Suppressor macrophage treated with lipopolysaccharide for 1 hour (primary cell): ENCODE measurements at places on chromosomes 5 and 9.
A peak's percentile ranks its signal among the peaks of the same experiment; 100 is the strongest.

- no peak for DNase-seq
Observed at GRCh38 chr5:160638161-160638742, 213.8 kb downstream of the ATP10B start.

DNA sequence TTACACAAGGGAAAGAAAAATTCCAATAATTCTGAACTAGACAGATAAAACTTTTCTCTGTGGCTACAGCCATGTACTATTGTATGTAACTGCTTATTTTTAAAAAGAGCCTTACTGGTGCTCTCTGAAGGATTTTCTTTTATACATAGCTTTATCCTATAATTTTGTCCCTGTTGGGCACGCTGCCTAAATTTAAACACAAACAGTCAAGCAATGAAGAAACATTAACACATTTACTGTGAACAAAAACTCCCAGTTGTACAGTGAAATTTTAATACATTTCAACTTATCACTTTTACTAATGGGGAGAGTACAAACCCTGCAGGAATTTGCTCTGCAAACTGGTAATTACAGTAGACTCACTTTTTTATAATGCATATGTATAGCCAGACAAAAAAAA, 273.3 kb downstream of the BNC2 start:
- DNase-seq: no peak

DNA sequence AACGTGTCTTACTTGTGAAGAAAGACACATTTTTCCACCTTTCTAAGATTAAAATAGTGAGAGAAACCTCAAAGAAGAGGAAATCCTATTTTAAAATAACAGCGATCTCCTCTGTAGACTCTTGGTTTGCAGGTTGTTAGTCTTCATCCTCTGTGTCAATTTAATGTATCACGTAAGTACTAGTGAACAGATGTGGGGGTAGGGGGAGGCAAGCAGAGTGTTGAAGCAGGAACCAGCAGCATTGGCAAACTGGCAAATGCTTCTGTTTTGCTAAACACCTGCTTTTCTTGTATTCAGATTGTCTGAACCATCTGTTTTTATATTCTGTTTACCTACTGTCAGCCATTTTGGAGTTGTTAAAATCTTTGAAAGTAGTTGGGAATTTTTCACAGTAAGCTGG, 159.3 kb upstream of the TLX3 start:
- no peak for DNase-seq

GRCh38 chr9:98375138-98375726, 119.8 kb upstream of the TBC1D2 start:
- DNase-seq: peak; percentile 47

- DNase-seq: no peak
Observed at GRCh38 chr5:42148813-42149212, 223.7 kb downstream of the FBXO4 start.

- DNase-seq: no peak
Observed at GRCh38 chr9:123508048-123508447, 152.1 kb downstream of the CRB2 start.

DNA sequence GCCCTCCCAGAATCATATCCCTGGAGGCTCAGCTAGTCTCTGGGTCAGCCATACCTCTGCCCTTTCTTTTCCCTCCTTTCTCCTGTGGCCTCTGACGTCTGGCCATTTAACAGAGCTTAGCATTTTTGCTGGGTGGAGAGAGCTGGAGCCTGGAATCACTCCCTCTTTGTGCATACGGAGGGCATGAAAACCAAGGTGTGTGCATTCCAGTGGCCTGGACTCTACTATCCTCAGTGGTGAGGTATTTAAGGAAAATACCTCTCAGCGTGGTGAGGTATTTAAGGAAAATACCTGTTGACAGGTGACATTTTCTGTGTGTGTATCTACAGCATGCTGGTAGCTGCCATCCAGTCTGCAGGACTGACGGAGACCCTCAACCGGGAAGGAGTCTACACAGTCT, 27.5 kb downstream of the TGFBI start:
- DNase-seq: no peak

DNA sequence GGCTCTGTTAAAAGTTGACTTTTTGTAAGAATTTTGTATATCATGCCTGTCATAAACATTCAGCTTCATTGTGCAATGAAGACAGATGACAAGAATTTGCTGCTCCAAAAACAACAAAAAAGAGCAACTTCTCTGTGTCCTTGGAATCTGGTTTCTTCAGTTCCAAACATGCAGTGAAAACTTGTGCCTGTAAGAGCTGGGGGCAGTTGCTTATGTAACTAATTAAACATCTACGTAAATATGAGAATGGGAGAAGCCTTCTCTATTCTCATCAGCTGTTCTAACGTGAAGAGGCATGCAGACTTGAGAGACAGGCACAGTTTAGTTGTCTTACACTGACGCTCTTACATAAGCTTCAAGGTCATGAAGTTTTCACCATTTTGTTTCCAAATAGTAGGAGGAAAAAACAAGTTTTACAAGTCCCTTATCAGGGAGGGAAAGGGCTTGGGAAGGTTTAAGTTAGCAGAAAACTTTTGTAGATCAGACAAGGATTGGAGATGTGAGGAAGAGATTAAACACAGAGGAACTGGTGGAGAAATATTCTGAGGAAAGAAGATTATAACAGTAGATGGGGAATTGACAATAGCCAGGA, 170.4 kb downstream of the RFK start:
- DNase-seq: no peak

GRCh38 chr5:172463031-172463430, 8.7 kb upstream of the SH3PXD2B start:
- DNase-seq: no peak

- no peak for DNase-seq
Observed at GRCh38 chr5:90356622-90357021, 52.9 kb downstream of the CETN3 start.

GRCh38 chr5:6731465-6732237, 18.4 kb downstream of the TENT4A start:
- DNase-seq: no peak

- DNase-seq: no peak
Observed at GRCh38 chr5:168808051-168808616, 229.0 kb upstream of the PANK3 start.

DNA sequence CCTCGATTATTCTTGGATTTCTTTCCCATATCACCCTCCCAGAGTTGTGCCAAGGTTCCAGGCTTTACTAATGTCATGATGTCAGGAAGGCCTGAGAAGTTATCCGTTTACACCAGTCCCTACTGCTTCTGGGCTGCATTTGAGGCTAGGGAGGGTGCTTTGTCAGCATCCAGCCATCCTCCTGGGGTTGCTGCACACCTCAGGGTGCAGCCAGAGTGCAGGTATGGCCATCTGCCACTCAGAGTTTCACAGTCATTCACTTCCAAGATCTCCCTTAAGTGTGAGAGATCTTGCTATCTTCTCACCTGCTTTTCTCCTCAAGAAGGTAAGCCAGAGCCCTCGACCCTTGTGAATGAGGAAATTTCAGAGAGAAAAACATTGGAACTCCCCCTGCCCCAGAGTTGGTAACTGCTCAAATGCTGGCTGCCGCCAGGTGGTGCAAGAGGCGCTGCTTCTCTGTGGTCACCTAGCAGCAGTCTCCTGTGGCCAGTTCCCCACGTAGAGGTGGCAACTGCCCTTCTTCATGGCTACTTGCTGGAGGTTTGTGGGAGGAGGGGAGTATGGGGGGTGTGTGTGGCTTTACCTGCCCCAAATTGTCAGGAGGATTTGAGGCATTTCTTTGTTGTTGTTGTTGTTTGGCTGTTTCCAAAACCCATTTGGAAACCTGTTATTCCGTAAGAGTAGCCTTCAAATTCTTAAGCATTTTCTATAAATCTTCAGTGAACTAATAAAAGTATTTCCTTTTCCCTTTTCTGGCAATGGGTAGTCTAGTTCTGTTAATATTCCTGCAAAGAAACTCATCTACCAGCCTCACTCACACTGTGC, 259.6 kb upstream of the DMRT1 start:
- no peak for DNase-seq

DNA sequence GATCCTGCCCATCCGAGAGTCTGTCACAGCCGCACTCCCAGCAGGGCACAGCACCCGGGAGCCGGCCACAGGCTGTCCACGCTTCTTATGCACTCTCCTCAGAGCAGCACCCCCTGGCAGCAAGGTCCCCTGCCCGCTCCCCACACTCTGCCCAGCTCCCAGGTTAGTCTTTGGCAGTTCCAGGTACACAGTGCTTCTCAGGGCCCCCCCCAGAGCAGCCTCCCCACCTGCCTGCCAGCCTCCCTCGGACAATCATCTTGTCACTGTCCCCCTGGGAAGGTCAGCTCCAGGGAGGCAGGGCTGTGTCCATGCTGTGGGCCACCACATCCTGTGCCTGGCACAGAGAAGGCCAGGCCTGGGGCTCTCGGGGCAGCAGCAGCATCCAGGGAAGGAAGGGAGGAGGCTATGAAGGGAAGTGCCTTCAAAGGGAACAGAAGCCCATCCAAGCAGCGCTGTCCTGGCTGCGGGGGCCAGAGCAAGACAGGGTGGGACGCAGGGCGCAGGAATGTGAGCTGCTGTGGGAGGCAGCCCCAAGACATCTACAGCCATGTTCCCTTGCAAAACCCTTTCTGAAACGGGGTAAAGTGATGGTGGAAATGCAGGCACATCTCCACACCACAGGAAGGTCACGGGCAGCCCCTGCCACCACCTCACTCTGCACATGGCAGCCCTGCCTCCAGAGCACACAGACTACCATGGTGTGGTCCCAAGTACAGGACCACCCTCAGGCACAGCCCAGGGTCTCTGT, 68.6 kb upstream of the ADAMTS2 start:
- DNase-seq: no peak

- DNase-seq: no peak
Observed at GRCh38 chr9:99563364-99563763, 258.3 kb upstream of the NR4A3 start.

GRCh38 chr9:119280740-119281485, 88.3 kb downstream of the BRINP1 start:
- DNase-seq: no peak

DNA sequence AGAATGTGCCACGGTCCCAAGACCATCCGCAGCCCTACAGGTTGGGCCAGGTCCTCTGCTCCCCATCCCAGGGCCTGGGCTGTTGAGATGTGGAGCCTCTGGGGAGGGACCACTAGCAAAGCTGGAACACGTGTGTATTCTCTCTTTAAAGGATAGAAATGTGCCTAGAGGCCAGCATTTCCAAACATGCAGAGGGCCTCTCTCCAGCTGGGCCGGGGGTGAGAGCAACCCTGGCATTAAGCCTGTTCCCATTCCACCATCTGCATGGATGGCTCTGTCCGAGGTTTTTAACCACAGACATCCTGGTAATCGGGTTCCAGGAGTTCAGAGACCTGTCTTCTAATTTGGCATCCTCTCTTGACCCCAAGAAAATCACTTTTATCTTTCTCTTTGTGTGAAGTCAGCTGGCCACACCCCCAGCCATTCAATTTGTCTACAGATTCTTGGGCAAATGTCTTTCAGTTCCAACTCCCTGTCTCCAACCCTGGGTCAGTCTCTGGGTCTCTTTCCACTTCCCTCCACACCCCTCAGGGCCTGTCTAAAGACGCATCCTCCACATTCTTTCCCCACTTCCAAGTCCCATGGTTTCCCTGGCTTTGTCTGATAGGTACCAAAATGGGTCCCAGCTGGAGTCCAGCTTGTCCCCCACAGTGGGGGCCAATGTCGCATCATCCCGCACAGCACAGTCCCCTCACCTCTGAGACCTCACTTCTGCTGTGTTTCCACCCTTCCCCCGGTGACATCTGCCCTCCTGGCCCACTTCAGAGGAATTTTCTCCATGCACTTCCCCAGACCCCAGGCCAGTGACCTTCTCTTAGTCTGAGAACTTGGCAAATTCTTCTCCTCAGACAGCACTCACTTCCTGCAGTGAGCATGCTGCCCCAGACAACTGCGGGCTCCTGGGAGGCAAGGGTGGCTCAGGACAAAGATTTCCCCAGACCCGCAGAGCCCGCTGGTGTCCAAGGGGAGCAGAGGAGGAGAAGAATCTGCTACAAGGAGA, 56.8 kb downstream of the PTPDC1 start:
- no peak for DNase-seq

DNA sequence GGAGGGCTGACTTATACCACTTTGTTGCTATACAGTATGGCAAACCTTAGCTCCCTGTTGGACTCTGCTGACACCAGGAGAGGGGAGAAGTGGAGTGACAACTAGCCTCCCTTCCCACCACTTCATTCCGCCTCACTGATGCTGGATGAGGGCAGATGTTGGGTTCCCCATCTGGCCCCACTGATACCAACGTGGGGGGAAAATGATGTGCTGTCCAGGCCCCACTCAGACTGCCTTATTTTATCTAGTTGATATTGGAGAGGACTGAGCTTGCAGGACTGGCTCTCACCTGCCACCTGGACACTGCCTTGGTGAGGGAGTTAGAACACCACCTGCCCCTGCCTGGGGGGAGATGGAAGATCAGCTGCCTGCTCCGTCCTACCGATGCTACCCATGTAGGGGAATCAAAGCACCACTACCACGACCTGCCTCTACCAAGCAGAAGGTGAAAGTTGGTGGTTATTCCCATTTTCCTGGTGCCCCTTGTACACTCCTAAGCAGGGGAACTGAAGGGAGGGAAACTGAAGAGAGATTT, 292.1 kb downstream of the GADD45G start:
- no peak for DNase-seq

DNA sequence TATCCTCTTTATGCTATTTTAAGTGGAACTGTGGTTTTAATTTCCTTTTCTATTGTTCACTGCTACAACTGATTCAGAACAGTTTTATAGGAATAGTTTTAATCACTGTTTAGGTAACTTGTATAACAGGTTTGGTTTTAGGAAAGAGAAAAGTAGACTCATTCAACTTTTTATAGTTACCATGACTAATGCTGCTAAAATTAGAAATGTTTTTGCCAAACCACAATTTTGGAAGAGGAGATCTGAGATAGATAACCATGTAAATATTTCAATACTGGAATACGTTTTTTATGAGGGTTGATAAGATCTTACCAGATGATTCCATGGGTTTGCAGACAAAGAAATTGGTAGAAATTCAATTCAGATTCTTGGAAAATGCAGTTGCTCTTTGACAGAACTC, 404.6 kb upstream of the ARRDC3 start:
- DNase-seq: no peak

GRCh38 chr9:123743737-123744136, 186.2 kb downstream of the DENND1A start:
- DNase-seq: no peak

DNA sequence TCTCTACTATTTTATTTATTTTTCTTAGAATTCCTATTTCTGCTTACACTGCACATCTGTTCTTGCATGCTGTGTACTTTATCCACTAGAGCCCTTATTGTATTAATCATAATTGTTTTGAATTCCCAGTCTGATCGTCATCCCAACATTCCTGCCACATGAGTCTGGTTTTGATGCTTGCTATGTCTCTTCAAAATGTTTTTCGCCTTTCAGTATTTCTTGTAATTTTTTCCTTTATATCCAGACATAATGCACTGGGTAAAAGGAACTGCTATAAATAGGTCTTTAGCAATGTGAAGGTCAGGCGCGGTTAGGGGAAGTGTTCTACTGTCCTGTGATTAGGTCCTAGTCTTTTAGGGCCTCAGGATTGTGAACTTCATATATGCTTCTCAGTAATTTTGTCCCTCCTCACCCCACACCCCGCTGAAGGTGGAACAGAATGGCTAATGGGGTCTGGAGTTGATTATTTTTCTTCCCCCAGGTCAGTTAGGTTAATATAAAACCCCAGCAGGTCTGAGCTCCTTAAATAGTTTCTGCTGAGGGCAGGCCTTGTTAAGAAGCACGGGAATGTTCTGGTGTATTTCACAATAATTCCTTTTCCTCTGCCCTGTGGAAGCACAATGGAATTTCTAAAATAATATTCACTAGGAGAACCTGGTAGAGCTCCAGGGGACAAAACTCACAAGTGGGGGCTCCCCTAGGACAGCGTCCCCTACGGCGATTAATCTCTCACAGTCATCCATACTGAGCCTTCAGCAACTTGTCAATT, 146.6 kb upstream of the TUT7 start:
- peak; percentile 64 for DNase-seq
